ENCODE measurements at places on chromosomes 11 and 22.

GRCh38 chr11:81647374-81647773 lies 1086.3 kb downstream of the FAM181B start:
- DNase-seq = no peak

GRCh38 chr11:118691926-118692830 lies 12.7 kb upstream of the TREH start:
- no peak for DNase-seq

DNA sequence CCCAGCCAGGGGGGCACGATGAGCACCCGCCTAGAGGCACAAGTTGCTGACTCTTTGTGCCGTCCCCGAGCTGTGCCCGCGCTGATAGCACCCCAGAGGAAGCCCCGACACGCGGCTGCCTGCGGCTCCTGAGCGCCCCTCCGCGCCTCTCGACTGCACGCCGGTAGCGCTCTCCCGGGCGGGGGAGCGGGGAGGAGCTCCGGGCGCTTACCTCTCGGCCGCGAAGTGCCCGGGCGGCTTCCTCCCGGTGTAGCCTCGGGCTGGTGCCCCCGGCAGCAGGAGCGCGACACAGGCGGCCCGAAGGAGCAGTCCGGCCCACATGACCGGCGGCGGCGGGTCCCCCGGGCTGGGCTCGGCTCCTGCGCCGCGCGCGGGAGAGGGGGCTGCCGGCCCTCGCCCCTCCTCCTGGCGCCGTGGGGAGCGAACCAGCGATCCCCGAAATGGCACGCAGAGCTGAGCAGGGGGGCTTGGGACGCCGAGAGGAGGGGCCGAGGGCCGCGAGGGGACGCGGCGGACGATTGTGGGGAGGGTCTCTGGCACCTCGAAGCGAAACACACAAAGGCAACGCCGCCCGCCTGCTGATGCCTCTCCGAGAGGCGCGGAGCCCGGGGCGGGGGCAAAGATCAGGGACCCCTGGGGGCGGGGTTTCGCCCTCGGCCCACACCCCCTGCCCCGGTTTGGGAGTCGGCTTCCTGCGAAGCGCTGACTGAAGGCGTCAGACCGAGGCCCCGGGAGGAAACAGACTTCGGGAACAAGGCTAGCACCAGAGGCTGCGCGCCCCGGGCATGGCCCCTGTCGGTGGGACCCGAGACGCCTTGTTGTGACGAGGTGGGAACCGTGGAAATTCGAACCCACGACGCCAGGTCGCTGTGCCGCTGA lies at the start of gene VWCE:
Gene VWCE (minus strand): TSS at position 600 of the 879 bp plus-strand sequence. CDS start 279 bp downstream, at position 321.
- DNase-seq = peak; percentile 83

DNA sequence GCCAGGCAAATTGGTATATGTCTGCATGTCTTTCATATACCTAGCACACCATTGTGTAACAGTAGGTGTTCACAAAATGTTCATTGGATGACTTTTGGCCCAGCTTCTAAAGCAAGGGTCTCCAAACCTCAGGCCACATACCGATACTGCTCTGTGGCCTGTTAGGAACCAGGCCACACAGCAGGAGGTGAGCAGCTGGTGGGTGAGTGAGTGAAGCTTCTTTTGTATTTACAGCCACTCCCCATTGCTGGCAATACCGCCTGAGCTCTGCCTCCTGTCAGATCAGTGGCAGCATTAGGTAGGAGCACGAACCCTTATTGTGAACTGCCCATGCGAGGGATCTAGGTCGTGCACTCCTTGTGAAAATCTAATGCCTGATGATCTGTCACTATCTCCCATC lies 836.6 kb downstream of the NTM start:
- DNase-seq = no peak

DNA sequence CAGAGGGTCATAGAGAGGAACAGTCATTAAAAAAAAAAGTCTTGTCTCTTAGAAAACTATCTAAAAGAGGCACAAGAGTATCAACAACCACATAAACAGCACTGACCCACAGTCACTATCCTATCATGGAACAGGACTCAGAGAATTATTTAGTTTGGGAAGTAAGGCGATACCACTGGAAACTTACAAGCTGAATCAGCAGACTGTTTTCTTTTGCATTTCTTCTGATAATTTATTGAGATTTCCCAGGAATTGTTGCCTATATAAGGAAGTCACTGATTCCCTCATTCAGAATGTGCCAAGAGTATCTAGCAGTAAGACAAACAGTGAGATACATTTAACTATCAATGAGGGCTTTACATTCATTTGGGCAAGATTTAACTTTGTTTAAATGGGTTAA lies 304.1 kb downstream of the GUCY1A2 start:
- no peak for DNase-seq

GRCh38 chr11:43410394-43410793 lies 51.7 kb downstream of the TTC17 start:
- DNase-seq = no peak

Measured in H9 (cell line).